ENCODE measurements at places on chromosomes 3 and 15. TPM values are rescaled to one million over a fixed set of nuclear protein-coding genes. Genes with fewer than 3 reads are reported as not detected.

The SENP7 gene
- 76.1 TPM for polyA plus RNA-seq

The CAMKV gene
- 0.19 TPM for polyA plus RNA-seq

DNA sequence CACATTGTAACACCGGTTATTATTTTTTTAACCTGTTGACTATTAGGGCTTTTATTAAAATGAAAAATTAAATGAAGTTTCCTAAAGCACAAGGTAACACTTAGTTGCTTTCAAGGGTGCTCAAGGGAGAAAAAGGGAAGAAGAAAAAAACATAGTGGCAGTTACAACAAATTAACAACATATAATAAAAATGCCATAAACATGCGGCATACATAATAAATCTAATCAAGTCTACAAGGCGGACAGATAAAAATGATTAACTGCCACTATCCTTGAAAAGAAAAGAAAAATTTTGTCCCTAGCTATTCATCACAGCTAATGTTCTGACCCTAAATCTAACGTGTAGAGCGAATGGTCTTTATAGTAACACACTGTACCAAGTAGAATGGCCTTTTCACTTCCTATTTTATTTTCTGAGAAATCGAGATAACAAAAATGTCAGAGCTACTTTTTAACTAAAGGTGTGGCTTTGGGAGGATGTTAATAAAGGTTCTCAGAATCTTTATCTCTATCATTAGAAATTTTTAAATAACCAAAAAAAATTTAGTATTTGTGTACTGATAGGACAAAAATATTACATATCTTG is 194.9 kb downstream of the FOXP1 start:
- no peak for DNase-seq

DNA sequence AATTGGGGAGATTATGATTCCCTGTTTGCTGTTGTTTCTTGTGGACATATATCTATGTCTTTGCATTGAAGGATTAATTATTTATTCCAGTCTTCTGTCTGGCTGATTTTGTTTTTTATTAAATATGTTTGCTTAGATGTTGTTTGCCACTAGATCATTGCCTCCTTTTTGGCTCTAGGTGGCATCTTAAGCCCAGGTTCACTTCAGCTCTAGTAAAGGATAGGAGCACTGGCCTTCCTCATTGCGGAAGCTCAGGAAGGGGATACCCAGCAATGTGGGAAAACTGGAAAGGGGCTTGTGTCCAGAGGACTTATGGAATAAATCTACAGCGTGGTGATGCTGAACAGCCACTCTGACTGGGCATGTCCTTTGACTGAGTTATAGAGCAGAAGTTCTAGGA is 821.6 kb downstream of the PDCD6IP start:
- no peak for DNase-seq

The CD200R1 gene
- polyA plus RNA-seq = 0.60 TPM

The MYRIP gene
- polyA plus RNA-seq = 1.1 TPM

GRCh38 chr3:30123755-30124154 is 482.6 kb upstream of the TGFBR2 start:
- no peak for DNase-seq

DNA sequence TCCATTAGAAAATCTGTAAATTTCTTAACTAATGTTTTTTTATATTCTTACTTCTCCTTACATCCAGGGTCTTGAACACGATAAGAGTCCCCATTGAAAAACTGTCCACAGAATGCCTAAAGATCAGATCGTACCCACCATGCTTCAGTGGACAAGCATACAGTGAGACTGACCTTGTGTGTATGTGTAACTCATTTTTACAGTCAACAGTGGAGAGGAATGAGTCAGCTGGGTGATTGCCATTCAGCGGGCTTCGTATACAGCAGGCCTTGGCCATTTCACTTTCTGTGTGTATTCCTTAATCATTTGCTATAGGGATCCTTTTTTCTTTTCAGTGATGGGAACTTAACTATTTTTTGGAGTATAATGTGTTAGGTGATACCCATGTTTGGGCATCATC is 10.6 kb downstream of the PARP14 start:
- no peak for DNase-seq

The RTP1 gene
- polyA plus RNA-seq = not detected

DNA sequence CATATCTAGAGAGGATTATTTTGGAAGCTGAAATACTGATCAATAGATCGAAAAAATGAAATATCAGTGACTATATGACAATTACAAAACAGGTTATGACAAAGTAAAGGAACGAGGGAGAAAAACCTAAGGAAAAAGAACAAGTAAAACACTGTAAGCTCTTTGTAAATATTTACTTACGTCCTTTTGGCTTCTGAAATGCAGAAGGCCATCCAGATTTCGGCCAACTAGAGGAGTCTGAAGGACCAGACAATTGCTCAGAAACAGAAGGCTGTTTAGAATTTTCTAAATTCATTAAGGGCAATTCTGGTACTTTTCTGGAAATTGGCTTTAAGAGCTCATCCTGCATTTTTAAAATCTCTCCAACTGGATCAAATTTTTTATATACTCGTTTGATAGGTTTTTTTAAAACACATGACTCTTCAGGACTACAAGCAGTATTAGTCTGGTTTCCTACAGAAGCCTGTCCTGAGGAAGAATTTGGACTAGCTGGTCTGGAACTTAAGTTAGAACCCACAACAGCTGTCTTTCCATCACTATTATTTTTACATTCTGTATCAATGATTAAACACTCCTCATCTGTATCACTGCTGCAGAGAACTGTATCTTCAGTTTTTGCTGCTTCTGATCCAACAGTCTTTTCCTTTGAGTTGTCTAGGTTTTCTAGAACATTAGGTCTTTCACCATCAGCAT is 30.1 kb downstream of the ICE2 start:
- no peak for DNase-seq
